Esophagus mucosa (tissue), 1 donor: ENCODE measurements at places on chromosomes 13 and 19. TPM values are rescaled to one million over a fixed set of nuclear protein-coding genes. Genes with fewer than 3 reads are reported as not detected.
A peak's percentile ranks its signal among the peaks of the same experiment; 100 is the strongest.

GRCh38 chr13:59734393-59734792 is 429.3 kb downstream of the DIAPH3 start:
- ATAC-seq: no peak

The ZNF556 gene
- total RNA-seq: 0.60 TPM

GRCh38 chr19:4164262-4164661 is 10.8 kb downstream of the CREB3L3 start:
- no peak for ATAC-seq

The PLK5 gene
- total RNA-seq: not detected

The SERTM1 gene
- total RNA-seq: not detected

DNA sequence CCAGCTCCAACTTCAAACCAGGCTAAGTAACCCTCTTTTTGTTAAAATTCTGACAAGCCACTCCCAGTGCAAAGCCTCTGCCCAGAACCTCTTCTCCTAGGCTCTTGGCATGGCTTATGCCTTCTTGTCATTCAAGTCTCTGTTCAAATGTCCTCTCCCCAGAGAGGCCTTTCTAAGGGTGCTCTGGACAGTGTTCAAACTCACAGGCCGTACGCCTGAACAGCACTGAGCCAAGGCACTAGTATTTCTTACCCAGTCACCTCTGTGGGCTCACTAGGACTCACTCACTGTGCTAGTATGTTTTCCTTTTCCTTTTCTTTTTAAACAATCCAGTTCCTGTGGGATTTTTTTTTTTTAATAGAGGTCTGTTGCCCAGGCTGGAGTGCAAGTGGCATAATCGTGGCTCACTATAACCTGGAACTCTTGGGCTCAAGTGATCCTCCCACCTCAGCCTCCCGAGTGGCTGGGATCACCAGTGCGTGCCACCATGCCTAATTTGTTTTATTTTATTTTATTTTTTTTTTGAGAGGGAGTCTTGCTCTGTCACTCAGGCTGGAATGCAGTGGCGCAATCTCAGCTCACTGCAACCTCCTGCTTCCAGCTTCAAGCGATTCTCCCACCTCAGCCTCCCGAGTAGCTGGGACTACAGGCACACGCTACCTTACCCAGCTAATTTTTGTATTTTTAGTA is 2.3 kb upstream of the ASF1B start:
- no peak for ATAC-seq

The LILRB3 gene
- total RNA-seq: 0.72 TPM

The LGALS14 gene
- total RNA-seq: not detected

The MYO9B gene
- total RNA-seq: 27.4 TPM

GRCh38 chr13:54241719-54242118 is 1213.1 kb downstream of the OLFM4 start:
- ATAC-seq: no peak

- ATAC-seq: no peak
Observed at GRCh38 chr13:60427285-60427684, 30.3 kb downstream of the TDRD3 start.

GRCh38 chr19:2503521-2504109 is 27.7 kb downstream of the GADD45B start:
- ATAC-seq: peak; percentile 84
